ENCODE measurements at places on chromosomes 6 and 20.

GRCh38 chr6:135209803-135210202 is 28.7 kb downstream of the MYB start:
- no peak for DNase-seq

DNA sequence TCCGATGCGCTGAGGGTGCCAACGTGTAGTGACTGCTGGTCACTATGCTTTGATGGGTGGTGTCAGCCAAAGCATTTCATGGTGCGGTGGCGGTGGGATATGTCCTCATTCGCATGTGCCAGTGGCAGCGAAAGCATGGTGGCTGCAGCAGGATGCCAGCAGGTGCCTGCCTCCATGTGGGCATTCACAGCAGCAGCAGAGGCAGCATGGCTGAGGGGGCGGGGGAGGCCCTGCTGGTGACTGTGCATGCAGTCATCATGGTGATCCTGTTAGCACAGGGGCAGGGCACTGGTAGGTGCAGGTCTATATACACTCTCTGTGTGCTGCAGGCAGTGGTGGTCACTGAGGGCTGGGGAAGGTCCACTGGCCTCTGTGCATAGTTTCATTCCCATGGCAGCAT is 22.0 kb downstream of the FIG4 start:
- DNase-seq, result no peak

DNA sequence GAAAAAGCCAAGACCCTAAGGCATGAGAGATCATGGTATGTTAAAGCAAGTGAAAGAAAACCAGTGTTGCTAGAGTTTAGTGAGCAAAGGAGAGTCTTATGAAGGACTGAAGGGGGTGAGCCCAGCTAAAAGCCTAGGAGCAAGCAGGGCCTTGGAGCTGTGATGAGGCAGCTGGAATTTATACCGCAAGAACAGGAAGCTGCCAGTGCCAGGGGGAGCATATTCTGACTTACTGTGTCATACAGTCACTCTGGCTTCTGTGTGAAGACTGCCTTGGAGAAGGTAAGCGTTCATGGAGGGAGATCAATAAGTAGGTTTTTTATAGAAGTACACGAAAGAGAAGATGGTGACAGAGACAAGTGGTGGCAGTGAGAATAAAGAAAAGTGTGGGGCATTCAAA is 308.9 kb upstream of the THEMIS start:
- DNase-seq, result no peak

- no peak for DNase-seq
Observed at GRCh38 chr6:163181666-163182180, 232.8 kb upstream of the QKI start.

Data from sciatic nerve (tissue), 2 donors.